Cardiac septum (tissue), 1 donor: ENCODE measurements at places on chromosomes 2 and 18. TPM values are rescaled to one million over a fixed set of nuclear protein-coding genes. Genes with fewer than 3 reads are reported as not detected.

DNA sequence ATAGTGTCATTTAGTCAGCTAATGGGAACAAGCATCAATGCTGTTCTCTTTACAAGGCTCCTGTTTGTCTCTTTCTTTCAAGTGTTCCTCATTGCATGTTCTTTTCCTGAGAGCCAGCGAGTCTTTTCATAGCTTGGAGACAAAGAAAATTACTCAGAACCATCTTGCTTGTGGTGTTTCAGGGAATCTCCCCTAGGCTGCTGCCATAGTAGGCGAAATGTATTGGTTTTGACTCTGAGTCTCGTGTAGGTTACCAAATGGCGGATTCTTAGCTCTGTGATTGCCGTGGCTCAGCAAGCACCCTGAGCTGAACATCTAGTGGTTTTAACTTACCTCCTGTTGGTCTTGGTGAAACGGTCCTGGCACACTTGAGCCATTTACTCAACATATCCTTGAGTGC lies 68.7 kb downstream of the RHBDD1 start:
- no peak for DNase-seq

DNA sequence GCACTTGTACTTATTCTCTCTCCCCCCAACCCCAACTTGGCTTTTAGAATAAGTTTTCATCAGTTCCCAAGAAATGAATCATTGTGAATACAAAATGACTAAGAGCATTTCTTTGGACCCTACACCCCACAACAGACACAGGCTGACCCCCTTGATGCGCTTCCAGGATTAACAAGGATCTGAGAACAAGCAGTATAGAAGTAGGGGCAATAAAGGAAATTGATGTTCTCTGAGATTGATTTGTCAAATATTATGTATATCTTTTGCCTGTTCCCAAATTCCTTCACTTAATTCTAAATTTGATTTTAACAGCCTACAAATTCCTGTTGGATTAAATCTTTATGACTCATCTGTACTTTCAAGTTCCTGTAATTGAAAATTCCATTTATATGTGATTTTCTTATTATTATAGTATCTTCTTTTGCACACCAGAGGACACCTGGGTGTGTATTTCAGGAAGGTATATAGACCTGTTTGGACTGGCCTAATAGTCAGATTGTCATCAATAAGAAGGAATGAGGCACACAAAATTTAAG lies 10.2 kb upstream of the PTPN4 start:
- DNase-seq: no peak

DNA sequence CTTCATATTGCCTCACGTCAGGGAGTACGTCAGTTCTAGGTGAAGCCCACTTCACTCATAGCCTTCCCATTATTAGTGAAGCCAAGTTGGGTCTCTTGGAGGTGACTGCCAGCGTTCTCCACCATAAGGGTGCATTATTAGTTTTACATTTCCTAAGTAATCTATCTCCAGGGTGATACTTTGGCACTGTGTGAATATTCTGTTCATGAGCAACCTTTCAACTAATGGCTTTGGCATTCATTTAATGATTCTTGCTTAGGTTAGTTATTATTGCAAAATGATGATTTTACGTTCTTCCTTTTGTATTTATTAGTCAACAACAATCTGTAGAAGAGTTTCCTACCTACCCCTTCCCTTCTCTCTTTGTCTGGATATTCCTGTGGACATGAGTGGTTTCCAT lies 97.5 kb downstream of the MAP4K4 start:
- DNase-seq: no peak

UGT1A9 gene
- total RNA-seq: not detected

NFATC1 gene
- 16.4 TPM for total RNA-seq

ANKAR gene
- total RNA-seq: 10.3 TPM
